HAP-1 (cell line): ENCODE measurements at places on chromosomes 7 and 10.

- DNase-seq, result no peak
Observed at GRCh38 chr7:149759093-149759860, 14.1 kb downstream of the ZNF467 start.

DNA sequence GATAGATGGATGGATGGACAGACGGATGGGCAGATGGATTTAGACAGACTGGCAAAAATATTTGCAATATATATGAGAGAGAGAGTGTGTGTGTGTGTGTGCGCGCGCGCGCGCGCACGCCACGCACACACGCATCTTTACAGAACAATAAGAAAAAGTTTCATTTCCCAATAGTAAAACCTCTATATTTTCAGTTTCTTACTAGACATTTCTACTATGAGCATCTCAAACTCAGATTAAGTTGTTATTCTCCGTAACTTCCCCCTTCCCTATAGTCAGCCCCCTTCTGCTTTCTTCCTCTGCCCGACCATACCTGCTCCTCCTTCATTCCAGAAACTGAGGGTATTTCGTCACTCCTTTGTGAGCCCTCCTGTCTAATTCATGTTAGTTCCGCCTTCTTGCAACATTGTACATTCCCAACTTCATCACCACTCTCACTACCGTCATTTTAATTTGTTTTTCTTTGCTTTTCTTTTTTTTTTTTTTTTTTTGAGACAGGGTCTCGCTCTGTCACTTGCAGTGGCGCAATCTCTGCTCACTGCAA, 154.4 kb upstream of the SH2B2 start:
- no peak for DNase-seq

- DNase-seq, result no peak
Observed at GRCh38 chr10:85961073-85961472, 405.5 kb downstream of the GRID1 start.

DNA sequence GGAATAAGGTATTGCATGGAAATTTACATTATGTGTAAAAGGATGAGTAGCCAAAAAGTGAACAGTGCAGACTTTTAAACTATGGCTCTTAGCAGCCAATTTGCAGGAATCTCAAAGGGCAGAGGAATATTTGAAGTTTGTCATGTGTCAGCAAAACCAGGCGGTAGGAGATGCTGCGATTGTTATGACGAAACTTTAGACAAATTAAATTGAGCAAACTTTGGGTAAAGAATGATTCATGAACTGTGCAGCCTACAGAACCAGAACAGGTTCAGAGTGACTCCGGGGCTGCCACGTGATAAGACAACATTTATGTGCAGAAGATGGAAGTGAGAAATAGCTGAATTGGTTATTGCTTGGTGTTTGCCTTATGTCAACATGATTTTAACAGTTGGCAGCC, 39.2 kb upstream of the CCDC6 start:
- no peak for DNase-seq

- no peak for DNase-seq
Observed at GRCh38 chr7:151954866-151955820, 1.1 kb upstream of the GALNTL5 start.

- no peak for DNase-seq
Observed at GRCh38 chr10:101087965-101088364, 26.2 kb downstream of the KAZALD1 start.

- DNase-seq, result no peak
Observed at GRCh38 chr10:132929953-132930548, 12.3 kb downstream of the CFAP46 start.
